ENCODE measurements at places on chromosomes 2 and 18.

GRCh38 chr2:223586261-223586660 lies 15.9 kb downstream of the SCG2 start:
- no peak for DNase-seq

DNA sequence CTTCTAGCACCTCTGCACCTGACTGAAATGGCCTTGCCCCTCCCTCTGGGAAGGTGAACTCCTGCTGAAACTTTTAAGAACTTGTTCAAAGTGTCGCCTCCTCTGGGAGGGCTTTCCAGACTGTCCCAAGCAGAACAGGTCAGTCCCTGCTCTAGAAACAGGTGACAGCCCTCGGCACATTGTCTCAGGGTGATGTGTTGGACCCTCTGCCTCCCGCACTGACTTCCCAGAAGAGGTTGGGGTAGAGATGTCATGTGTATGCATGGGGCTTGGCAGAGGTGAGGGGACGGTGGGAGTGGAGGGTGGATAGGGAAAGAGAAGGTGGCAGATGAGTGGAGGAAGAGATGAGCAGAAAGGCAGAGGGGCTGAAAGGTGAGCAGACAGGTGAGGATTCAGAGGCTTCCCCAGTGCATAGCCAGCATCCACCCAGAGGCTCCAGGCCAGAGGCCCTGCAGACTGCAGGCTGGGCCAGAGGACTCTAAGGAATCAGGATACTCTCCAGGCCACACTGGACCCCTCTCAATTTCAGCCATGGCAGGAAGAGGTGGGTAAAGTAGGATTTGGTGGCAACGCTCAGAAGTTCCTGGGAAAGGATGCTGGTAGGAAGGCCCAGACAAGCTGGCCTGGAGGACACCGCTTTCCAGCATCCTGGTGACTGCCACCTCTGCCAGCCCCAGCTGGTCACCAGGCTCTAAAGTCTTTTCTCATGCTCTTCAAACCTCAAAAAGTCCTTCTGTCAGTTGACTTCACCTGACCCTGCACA lies 24.8 kb upstream of the TNS1 start:
- no peak for DNase-seq

DNA sequence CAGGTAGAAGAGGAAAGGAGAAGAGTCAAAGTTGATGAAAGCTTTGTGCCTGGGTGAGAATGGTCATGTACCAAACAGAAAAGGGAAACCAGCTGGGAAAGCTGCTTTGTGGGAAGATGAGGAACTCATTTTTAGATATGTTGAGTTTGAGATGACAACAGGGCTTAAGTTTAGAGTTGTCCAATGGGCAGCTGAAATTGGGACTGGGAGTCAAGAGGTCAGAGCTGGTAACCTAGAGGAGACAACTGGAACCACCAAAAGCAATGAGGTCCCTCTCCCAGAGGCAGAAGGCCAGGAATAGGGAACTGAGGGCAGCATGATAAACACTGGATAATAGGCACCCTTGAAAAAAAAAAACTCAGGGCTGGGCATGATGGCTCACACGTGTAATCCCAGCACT lies 48.8 kb downstream of the SLC4A1AP start:
- no peak for DNase-seq

GRCh38 chr2:81767187-81767912 lies 1462.8 kb upstream of the LRRTM1 start:
- no peak for DNase-seq

- DNase-seq, result no peak
Measured at GRCh38 chr2:26702025-26702424, 9.5 kb downstream of the KCNK3 start.

GRCh38 chr18:8745355-8746014 lies 40.1 kb downstream of the MTCL1 start:
- no peak for DNase-seq

DNA sequence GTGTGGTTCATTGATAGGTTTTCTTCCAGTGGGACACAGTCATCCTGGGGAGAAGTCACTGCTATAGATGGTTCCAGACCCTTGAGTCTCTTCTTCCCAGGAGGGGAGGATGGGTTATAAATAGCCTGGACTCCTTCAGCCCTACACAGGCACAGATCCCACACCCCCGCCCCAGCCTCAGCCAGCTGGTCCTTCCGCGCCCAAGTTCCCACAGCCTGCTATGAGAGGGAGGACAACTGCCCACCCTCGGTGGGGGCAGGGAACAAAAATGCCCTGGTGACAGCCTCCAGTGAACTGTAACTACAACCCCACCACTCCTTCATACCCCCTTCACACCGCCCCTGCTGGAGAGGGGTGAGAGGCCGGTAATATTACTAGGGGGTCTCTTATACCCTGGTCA lies 3.2 kb downstream of the ZBTB7C start:
- no peak for DNase-seq

DNA sequence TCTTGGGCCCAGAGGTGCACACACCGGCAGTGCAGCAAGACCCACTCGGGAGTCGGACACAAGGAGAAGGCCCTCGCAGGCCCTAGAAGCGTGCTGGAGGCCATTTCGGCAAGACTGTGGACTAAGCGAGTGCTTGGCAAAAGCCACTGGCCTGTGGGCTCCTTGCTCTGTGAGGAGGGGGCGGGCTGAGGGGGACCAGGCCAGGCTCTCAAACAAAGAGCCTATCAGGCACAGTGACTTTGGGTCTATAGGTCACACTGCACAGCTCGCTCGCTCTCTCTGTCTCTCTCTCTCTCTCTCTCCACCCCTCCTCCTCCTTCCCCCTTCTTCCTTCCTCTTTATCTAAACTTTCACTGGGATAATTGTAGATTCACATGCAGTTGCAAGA lies 23.6 kb upstream of the ZCCHC2 start:
- no peak for DNase-seq

DNA sequence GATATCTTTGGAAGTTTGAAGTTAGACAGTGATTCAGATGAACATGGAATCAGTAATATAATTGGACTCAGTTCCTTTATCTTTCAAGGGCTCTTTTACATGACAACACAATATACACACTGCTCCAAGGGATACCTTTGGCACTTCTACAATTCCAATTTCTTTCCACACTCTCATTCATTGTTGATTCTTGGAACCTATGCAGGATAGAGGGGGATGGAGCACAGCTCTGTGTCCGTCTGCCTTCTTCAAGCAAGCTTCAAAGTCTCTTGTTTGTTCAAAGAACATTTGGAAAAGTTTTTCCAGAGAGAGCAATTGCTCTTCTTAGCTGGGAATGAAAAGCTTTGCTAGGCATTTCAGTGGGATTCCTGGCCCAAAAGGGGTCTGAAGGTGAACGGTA lies 276.2 kb upstream of the ZEB2 start:
- DNase-seq, result no peak

DNA sequence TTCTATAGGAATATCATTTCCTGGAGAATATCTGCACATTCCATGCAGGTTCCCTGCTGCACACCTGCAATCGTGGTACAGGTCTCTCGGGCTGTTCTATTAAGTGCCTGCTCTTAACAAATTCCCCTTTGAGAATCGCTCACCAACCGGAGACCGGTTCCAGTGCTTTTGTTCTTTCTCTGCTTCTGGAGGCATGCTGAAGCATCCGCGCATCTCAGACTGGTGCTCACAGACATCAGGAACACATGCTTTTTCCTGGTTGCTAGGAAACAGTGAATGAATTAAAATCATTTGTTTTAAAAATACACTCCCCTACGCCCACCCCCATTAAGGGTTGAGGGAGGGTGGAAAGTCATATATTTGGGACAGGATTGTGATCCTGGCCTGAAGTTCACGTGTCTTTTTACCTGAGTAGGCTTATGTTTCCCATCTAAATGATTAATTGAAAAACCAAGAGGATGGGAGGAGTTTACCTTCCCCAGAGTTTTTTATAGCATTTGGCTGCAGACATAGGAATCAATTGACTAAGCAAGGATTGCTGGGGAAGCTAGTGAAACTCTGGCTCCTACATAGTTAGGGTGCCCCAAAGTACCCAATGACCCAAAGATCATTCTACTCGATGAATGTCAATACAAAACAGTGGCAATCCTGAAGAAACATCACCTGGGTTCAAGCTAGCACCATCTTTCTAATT lies at the start of gene C2orf80:
Gene C2orf80, minus strand, starts transcription at position 221 of the 694 bp plus-strand sequence. CDS start 3,044 bp downstream, outside the sequence.
- no peak for DNase-seq

DNA sequence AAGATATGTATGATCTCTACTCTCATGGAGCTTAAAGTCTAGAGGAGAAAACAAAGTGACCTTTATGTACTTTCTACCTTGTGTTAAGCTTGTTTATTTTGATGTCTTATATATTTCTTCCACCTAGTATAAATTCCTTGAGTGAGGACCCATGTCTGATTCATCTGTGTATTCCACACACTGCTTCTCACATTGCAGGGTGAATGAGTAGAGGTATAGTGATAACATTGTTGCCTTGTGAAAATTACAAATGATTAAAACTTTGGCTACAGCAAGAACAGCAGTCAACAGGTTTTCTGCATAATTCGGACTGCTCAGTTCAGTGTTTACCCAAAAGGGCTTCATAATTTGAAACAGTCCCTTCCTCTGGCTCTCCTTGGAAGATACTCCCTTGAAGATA lies 36.3 kb downstream of the AOX1 start:
- no peak for DNase-seq

- no peak for DNase-seq
Measured at GRCh38 chr2:14127765-14128164, 504.8 kb upstream of the LRATD1 start.

GRCh38 chr2:3284657-3285630 lies 92.7 kb downstream of the EIPR1 start:
- DNase-seq, result no peak

DNA sequence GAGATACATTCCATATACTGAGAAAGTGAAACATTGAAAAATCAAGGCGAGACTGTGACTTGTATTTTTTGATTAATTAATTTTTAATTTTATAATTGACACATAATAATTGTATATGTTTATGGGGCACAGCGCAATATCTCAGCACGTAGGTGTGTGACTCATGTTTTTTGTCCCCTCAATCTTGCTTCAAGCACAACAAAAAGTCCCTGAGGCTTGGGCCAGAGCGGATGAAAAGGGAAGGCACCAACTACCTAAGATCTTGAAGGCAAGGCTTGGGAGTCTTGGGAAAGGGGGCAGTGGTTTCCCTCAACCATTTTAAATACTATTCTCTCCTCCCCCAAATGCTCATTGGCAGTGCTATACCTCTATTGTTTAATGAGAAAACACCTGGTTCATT lies 9.9 kb downstream of the SGPP2 start:
- DNase-seq, result no peak

DNA sequence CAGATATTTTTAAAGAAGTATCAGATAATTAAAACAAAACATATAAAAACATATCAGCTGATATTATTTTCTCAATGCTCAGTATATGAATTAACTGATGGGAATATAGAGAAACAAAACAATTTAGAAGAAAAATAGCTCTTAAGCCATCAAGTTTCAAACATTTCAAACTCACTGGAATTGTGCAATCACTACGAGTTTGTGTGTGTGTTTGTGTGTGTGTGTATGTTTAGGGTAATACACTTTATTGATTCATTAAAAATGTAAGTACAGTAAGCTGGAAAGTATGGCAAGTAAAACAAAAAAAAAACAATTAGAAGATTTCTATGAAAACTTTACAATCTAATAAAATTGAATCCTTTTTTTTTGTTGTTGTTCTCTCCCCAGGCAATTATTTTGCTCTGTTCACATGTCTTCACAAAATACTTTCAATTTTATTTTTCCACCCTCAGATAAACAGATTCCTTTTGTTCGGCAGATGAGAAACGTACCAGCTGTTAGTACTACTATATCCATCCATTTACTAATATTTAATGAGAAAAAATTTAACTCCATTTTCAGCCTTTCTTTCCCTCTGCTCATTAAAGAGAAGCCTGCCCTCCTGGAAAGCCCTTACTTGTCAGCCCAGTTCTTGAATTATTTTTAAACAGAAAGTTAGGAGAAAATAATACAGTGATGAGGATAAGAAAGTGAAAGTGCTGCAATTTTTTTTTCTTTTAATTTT lies 87.6 kb downstream of the SLC8A1 start:
- DNase-seq, result no peak

GRCh38 chr2:9720352-9721093 lies 89.7 kb upstream of the YWHAQ start:
- DNase-seq, result no peak

DNA sequence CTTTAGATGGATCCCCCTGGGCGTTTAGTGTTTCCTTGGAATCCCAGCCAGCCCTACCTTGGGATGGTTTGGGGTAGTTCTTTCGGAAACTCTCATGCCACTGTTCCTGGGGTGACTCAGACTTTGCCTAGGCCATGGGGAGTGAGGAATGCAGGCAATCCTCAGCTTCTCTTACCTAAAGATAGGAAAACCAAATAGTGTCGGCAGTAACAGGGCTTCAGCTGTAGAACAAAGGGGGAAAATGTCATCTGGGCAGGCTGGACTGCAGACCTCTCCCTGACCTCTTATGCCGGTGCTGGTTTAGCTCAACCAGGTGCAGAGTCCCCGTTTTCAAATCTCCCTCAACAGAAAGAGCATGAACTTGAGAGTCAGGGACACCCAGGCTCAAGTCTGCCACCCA lies 252.1 kb downstream of the TSN start:
- DNase-seq, result no peak

GRCh38 chr2:158760887-158761286 lies 34.2 kb upstream of the DAPL1 start:
- DNase-seq, result no peak

DNA sequence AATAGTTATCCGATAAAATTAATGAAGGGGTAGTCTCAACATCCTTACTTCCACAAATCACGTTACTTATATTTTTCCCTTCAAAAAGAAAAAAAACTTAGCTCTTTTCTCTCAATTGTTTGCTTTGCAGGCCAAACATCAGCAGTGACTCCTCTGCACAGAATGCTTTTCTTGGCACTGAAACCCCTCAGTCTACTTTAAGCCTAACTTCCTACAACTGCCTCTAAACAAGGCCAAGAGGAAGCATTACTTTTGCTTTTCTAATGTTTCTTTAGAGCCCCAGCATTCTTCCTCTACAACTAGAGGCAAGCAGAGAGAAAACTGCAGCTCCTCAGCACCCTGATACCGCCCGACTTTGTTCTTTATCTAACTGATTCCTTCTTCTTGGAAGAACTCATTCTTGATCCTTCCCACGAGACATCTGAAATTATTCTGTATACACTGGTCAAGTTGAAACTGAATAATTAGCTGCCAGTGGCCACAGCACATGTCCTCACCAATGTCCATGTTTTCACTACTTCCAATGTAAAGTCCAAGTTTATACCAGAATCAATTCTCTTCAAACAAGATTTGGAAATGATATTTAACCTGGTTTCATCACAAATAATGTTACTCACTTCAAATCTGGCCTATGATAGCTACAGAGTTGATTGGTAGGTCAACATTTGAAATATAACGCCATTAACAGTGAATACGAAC lies 55.3 kb downstream of the DTNB start:
- DNase-seq, result no peak

GRCh38 chr18:8826971-8827370 lies 121.6 kb downstream of the MTCL1 start:
- DNase-seq, result no peak

DNA sequence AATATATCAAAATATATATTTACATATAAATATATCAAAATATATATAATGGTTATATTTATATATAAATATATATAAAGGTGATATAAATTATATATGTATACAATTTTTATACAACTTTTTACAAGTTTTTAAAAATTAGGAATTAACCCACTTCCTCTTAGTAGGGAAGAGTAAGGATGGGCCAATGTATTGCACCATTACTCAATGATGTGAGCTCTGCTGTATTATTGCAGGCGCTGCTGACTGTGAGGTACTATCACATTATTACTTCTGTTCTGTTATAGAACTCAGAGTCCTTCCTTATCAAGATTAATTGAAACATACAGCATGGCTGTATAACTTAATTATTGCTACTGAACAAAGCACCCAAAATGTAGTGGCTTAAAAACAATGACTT lies 46.0 kb downstream of the CCDC195 start:
- no peak for DNase-seq
